HS-27A (cell line): ENCODE measurements at places on chromosomes 5 and 9.

DNA sequence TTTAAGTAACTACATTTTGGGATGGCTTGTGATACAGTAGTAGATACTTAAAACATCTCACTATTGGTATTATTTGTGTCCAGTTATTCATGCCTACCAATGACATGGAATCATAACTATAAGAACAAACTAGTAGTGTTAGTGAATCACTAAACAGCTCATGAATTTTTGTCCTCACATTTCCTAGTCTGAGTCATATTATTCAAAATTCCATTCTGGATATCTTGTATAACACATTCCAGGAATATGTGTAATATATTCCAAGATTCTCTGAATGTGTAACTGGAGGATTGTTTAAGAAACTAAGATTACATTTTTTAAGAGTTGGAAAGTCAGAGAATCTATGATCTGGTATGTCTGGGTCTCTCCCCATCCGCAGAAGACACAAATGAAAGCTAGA is 565.3 kb upstream of the ZNF608 start:
- peak; percentile 63 for DNase-seq

DNA sequence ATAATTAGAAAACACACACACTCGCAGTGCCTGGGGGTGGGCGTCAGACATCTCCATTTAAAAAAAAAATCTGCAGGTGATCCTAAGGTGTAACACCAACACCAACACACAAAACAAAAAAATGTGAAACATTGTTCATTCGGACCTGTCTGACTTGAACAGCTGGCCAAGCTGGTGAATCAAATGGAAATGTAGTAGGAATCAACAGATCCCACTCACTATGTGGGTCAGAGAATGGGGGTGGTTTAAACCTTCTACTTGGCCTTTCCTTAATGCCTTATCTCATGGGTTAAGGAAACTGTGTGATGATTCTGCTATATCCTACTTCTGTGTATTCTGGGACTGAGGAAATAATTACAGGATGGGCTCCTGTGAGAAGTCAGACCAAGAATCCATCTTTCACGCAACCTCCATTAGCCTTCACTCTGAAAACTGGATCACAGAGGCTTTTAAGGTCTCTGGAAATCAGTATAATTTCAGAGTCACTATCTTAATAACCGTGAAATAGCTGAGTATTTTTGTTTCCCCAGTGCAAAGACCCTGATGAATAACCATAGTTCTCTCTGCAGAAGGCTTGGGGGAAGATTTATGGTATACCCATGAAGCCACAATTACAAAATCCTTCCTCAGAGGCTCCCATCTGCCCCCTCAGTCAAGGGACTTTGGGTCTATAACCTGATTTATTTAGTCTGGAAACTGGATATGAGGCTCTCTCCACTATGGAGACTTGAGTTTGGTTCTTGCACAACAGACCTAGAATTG is 17.2 kb upstream of the MCCC2 start:
- no peak for DNase-seq

DNA sequence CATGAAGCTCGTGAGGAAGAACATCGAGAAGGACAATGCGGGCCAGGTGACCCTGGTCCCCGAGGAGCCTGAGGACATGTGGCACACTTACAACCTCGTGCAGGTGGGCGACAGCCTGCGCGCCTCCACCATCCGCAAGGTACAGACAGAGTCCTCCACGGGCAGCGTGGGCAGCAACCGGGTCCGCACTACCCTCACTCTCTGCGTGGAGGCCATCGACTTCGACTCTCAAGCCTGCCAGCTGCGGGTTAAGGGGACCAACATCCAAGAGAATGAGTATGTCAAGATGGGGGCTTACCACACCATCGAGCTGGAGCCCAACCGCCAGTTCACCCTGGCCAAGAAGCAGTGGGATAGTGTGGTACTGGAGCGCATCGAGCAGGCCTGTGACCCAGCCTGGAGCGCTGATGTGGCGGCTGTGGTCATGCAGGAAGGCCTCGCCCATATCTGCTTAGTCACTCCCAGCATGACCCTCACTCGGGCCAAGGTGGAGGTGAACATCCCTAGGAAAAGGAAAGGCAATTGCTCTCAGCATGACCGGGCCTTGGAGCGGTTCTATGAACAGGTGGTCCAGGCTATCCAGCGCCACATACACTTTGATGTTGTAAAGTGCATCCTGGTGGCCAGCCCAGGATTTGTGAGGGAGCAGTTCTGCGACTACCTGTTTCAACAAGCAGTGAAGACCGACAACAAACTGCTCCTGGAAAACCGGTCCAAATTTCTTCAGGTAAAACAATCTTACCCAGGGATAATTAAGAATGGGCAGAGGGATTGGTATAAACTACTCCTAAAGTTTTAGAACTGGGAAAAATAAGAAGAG is 12.9 kb downstream of the ITGA1 start:
- DNase-seq: no peak

- DNase-seq: no peak
Measured at GRCh38 chr9:69412741-69413150, 87.7 kb downstream of the ENTREP1 start.

GRCh38 chr9:121082075-121082474 is 7.3 kb downstream of the CNTRL start:
- no peak for DNase-seq

DNA sequence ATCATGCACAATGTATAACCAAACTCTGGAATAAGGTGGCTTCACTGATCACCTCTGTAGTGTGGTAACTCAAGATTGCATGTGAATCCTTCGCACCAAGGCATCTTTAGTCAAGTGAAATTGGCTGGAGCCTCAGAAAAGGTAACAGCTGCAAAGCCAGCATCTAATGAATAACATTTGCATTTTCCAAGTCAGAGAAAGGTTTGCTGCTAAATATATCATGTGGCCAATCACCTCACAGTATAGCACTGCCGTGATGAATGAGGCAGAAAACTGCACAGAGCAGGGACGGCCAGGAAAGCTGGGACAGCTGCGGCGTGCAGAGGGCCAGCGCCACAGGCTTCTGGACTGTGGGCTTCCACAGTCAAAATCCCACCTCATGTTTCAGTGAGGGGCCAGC is 18.5 kb downstream of the MRPS27 start:
- no peak for DNase-seq

GRCh38 chr5:61010467-61011454 is 65.8 kb downstream of the NDUFAF2 start:
- no peak for DNase-seq

GRCh38 chr9:133003071-133003461 is 24.6 kb downstream of the GFI1B start:
- DNase-seq: no peak

DNA sequence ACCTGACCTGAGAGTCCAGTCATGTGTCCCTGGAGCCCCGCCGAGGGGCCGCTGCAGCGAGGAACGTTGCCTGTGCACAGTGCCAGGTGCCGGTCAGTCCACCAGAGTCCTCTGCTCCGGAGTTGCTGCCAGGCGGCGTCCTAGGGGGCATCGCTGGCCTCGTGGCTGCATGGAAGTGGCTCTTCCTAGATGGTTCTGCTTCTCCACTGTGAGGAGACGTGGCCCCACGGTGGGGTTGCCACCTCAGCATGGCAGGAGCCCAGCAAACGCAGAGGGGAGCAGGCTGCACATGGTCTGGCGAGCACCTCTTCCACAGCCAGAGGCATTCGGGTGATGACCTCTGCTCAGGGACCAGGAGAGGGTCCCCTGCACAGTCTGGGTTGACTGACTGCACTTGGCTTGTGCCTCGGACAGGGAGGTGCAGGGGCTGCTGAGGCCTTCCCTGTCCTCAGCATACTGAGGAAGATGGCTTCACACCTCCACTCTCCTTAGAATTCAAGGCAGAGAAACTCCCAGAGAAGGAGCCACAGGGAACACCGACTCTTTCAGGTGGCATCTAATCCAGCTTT is 25.9 kb upstream of the POMT1 start:
- no peak for DNase-seq

GRCh38 chr9:137136881-137137607 is 1.9 kb upstream of the GRIN1 start:
- DNase-seq: no peak

GRCh38 chr9:116274293-116274692 is 120.7 kb downstream of the PAPPA start:
- DNase-seq: no peak

- DNase-seq: no peak
Measured at GRCh38 chr9:132037458-132037857, 42.2 kb downstream of the MED27 start.

GRCh38 chr5:86918246-86918645 is 300.5 kb downstream of the COX7C start:
- DNase-seq: no peak

DNA sequence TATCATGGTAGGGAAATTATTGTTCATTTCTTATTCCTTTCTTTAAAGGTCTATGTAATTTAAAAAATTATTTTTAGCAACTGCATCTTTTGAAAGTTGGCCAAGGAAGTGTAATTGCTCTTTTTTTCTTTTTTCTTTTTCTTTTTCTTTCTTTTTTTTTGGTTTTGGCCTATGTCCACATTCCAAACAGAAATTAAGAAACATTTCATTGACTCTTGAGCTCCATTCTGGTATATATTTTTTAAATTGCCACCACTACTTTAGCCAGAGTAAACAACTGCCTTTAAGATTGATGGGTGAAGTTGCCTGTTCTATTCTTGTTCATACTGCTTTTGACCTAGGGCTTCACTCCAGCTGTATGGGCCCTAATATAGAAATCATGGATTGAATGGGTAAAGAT is 75.8 kb upstream of the TMEM171 start:
- DNase-seq: no peak

DNA sequence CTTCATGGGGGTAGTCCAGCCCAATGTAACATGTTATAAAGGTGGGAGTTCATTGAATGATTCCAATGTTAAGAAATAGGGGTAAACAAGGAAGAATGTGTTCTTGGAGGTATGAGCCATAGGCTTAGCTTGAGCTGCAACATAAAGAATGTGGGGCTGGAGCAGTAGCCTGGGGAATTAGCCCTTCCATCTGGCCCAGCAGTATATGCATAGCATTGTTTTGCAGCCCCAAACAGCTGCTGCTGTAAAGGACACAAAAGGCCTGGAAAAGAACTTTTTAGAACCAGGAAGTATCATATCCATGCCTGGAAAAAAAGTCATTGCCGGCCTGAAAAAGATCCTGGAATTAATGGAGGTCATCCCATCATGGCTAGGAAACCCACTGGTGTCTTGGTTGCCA is 55.8 kb upstream of the SMARCA2 start:
- DNase-seq: no peak

GRCh38 chr5:177232358-177232757 is 71.2 kb downstream of the RAB24 start:
- DNase-seq: no peak

GRCh38 chr9:130528674-130529073 is 50.7 kb upstream of the FUBP3 start:
- DNase-seq: no peak

- DNase-seq: no peak
Measured at GRCh38 chr5:39783756-39784421, 359.1 kb upstream of the DAB2 start.

GRCh38 chr9:4812858-4813257 is 20.1 kb downstream of the RCL1 start:
- DNase-seq: no peak

DNA sequence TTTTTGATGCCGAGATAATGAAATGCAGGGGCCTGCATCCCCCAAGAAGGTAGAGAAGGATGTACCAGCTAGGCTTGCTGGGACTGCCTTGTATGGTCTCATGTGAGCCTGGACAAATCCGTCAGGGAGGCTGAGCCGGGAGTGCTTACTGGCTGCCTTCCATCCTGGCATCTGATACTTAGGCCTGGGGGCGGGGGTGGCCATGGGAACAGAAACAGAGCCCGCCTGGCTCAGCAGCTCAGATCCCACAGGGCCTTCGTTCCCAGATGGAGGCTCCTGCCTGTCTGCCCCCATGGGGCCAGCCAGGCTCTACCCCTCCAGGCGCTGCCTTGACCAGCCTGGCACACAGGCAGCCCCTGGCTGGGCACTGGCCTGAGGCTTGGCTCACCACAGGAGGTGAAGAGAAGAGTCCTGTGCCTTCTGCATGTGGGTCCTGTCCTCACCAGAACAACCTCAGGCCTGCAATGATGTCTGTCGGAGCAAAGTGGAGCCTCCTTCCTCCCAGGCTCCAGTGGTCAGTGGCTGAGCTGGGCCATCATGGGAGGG is 10.5 kb upstream of the SPATA31E1 start:
- DNase-seq: no peak

DNA sequence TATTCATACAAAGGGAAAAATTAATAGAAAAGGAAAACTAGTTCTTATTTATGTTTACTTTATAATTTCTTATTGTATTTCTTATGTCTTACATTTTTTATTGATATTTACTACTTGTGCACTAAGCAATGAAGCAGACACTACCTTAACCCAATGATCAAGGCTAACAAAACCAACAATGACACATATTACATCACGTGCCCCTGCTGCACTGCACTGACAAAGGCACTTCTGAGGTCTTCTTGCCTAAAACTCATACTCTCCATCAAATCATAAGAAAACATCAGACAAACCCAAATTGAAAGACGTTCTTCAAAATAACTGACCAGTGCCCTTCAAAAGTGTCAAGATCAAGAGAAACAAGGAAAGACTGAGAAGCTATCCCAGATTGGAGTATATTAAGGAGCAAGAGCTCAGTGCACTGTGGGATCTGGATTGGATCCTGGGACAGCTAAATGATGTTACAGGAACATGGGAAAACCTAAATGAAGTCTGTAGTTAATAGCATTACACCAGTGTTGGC is 230.9 kb downstream of the AUH start:
- no peak for DNase-seq

DNA sequence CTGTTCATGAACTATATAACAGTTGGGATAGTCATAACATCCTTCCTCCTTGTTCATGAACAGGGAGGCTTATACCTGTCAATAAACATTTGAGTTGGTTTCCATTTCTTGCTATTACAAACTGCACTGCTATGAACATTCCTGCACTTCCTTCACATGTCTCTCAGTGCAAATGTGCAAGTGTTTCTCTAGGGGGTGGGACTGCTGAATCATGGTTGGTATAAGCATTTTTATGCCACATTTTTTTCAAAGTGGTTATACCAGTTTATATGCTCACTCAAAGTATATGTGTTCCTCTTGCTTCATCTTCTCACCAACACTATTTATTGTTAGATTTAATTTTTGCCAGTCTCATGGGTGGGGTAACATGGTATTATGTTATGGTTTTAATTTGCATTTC is 25.8 kb upstream of the TPD52L3 start:
- DNase-seq: no peak

- DNase-seq: no peak
Measured at GRCh38 chr5:171520300-171521174, 101.1 kb downstream of the FGF18 start.

DNA sequence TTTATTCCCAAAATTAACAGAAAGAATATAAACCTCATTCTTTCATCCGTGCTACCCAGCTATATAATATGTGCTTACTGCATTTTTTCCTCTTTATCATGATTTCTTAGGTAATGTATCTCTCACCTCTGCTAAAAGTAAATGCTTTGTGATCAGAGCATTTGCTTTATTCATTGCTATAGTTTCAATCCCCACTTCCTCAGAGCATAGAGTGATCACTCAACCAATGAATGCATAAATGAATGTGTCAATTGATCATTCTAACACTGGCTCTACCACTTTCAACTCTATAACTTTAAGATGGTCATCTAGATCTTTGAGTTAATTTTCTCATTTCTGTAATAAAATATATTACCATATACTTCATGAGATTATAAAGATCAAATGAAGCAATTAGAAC is 719.2 kb downstream of the CETN3 start:
- DNase-seq: no peak

- DNase-seq: no peak
Measured at GRCh38 chr9:138072161-138072842, 194.7 kb downstream of the CACNA1B start.
